Activated naive CD4-positive, alpha-beta T cell (primary cell): ENCODE measurements at places on chromosomes 5 and 9.

DNA sequence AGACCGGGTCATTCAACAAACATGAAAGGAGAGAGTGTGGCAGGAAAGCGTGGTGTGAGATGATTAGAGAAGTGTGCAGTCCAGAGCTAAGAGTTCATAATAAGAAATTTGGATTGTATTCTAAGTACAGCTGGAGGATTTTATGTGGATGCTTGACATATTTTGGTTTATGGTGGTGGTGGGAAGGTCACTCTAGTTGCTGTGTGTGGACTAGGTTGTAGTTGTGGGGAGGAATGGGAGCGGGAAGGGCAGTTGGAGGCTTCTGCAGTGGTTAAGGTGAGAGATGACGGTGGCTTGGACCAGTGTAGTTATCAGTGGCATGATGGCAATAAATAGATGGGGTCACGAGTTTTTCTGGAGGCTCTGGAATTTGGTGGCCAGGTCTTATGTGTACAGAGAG is 45.7 kb upstream of the GPR151 start:
- DNase-seq = no peak

- DNase-seq = no peak
Measured at GRCh38 chr5:125603321-125603720, 819.9 kb upstream of the GRAMD2B start.

DNA sequence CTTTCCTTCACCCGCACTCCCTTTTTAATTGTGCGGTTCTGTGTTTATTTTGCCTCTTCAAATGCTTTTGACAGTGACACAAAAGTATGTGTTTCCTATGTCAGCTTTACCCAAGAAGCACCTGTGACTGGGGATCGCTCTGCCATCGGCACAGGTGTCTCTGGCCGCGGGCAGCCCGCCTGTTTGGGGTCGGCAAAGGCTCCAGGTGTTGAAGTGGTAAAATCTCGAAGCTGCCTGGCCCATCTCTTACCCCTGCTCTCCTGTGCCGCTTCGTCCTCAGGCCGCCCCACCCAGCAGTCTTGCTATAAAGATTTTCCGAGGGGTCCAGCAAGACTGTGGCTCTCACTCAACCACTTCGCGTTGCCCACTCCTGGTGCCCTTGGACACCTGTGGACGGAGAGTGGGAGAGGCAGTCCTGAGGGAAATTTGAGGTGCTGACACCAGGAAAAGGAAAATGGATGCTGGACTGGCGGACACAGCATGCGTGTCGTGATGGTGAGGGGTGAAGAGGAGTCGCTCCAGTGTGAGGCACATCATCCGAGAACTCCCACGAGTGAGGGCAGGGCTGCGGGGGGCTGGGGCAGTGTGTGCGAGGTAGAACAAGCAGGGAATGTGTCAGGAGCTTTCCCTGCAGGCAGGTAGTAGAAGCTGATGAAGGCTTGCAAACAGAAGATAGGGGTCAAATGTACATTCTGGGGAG is 29.1 kb upstream of the CEP72 start:
- no peak for DNase-seq

- no peak for DNase-seq
Measured at GRCh38 chr9:79633558-79633957, 61.8 kb downstream of the TLE4 start.

DNA sequence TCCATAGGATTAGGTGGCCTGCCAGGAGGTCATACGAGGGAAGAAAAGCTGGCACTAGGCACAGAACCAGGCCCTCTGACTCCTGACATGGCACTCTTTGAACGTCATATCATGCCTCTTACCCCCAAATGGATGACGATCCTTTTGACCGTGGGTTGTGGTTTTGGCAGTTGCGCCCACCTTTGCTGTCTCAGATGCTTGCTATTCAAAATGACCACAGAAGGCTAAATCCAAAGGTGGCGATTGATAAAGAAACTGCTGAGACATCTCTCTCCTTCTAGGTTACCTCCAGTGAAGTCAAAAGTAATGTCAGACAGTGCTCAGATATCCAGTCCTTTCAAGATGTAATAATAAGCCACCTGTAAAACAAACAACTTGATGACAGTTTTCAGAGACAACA is 385.0 kb downstream of the EFNA5 start:
- no peak for DNase-seq

- no peak for DNase-seq
Measured at GRCh38 chr9:96376891-96377874, 6.3 kb downstream of the SLC35D2 start.

DNA sequence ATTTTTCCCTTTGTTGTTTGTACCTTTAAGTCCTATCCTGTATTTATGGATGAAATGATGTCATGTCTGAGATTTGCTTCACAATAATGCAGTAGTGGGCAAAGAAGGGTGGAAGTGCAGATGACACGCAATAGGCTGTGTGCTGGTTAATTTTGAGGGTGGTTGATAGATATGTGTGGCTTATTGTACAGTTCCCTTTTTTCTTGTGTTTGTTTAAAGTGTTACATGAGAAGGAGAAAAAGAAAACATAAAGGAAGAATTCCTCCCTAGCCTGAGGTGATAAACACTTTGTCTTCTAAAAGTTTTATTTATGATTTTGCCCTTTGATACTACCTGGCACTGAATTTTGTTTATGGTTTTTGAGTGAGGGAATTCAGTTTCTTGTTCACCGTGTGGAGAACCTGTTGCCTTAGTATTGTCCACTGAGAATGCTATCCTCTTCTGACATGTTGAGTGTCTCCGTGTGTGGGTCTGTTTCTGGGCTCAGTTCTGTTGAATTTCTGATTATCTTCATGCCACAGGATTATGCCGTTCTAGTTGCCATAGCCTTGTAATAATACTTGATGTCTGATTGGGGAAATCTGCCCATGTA is 52.3 kb upstream of the FAM120AOS start:
- DNase-seq = no peak

GRCh38 chr9:5578698-5579085 is 50.2 kb upstream of the RIC1 start:
- no peak for DNase-seq

DNA sequence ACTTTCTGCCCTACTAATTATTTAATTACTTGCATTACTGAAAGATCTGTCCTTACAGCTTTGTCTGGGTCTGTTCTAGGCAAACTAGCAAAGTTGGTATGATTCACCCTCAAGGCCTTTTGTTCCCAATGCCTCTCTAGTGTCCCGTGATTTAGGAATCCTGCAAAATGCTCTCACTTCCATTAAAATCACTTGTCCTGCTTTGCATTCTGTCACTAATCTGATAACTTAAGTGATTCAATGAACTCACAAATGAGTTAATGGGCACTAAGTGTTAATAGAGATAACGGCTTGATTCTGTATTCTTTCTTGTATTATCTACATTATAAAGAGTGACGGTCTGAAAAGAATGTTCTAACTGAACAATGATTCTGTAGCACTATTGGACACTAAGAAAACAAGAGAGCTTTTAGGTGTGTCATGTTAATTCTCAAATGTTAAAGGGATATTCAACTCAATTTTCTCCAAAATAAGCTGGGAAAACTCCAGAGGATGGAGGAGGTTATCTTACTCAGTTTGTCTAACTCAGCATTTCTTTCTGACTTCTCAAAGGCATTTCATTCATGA is 697.3 kb downstream of the CETN3 start:
- DNase-seq = no peak

DNA sequence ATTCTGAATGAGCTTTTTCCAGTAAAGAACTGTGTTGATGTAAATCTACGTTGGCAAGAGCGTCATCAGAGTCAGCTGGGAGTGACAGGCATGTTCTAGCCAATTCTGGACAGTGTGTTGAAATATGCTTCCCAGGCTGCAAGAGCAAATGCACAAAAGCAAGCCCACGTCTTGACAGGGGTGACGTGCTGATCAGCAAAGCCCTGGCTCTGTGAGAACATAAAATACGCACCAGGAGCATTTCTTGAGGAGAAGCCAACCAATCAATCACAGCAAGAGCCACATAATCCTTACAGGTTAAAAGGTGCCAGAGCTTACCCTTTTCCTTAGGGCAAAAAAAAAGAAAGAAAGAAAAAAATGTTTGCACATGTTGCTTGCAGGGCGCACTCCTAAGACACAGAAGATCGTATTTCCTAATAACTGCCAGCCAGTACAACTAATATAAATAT is 148.1 kb downstream of the PDE4D start:
- no peak for DNase-seq

GRCh38 chr5:149126906-149127305 is 14.4 kb upstream of the ABLIM3 start:
- no peak for DNase-seq

- no peak for DNase-seq
Measured at GRCh38 chr5:132019857-132020555, 8.5 kb upstream of the ACSL6 start.

DNA sequence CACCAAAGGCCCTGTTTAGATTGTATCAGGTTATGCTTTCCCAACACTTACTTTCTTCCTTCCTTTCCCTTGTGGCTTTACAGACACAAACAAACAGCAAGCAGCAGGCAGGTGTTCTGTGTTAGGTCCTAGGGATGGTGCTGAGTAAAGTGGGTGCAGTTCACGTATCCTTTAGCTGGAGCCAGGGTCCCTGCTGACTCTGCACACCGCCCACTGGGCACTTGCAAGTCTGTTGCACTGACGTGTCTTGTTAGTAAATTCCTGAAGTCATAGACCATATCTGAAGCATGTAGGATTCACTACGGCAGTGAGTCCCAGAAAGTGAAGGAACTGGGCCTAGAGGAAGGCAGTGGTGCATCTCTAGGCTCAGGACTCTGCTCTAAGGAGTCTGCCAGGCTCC is 96.5 kb downstream of the DAPK1 start:
- no peak for DNase-seq

DNA sequence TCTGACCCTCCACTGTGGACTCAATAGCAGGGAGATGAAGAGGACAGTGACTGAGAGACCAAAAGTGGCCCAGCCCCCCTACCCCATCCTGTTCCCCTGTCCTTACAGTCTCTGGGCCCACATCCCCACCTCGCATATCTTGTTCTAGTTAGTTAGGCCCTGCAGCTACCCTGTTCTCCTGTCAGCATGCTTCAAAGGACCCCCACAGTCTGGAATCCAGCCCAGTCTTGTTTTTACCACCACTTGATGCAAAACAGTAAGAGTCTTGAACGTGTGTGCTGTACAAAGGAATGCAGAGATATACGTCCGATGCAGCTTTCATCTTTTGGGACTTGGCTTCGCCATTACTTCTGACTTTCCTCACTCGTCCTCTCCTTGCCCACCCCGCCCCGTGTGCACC is 12.2 kb upstream of the POMT1 start:
- no peak for DNase-seq

DNA sequence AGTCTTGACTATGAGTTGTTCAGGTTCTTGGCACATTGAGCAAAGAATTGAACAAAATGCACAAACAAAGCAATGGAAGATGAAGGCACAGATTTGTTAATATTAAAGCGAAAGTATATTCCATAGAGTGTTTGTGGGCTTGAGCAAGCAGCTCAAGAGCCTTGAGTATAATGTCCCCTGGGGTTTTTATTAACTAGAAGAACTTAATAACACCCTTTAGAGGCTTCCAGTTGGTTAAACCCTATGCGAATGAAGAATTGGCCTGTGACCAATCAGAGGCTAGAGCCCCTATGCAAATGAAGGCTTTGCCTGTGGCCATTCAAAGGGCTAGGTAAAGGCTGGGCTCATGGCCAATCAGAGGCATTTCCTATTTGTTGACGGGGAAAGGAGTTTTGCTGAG is 135.3 kb upstream of the IL12B start:
- no peak for DNase-seq

GRCh38 chr5:60207040-60207439 is 313.5 kb upstream of the PDE4D start:
- DNase-seq = no peak

DNA sequence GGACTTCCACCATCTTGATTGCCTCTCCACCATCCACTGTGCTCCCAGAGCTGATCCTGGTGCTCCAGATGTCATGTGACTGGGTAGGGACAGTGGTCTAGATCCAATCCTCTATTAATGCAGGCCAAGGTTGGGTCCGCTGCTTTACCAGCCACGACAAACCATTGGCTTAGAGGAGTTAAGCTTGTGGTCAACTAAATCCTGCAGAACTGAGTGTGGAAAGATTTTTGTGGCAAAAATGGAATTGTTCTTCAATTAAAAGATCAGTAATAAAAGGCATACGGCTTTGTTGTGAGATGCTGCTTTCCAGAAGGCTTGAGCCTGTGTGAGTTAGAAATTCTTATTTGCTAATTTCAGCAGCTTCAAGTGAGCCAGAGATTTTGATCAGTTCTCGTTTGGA is 30.7 kb downstream of the SLC1A3 start:
- no peak for DNase-seq

DNA sequence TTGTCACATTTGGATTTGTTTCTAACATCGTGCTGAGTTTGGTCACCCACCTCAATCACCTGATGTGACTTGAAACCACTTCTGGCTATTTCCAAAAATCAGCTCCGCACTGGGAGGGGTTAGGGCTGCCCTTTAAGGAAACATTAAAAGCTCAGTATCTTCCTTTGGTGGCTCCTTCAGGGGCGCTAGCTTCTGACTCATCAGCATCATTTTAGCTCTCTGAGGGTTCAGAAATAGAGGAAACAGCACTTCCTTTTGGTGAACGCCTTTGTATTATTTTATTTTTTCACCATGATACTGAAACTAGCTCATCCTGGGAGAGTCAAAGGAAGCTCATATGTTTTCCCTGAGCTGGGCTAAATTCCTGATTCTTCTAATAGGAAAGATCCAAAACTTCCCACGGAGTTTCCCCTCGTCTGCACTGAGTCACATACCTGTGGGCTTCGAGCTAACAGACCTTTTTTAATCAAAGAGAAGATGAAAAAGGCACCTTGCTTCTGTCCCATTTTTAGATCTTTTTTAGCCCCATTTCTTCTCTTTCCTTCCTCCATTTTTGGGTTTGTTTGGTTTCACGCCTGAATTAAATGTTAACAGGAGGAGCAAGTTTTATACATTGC is 48.2 kb downstream of the ROPN1L start:
- DNase-seq = no peak

DNA sequence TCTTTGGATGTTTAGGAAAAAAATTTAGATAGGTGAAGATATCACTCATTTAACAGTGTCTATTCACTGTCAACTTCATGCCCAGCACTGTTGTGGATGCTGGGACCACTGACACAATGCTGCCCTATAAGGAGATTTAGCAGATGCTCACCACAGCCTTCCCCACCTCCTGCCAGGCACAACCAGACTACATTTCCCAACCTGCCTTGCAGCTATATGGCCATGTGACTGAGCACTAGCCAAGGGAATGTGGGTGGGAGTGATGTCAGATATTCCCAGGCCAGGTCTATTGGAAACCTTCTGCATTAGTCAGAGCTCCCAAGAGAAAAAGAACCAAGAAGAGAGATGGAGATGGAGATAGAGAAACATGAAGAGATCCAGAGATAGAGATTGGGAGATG is 302.6 kb upstream of the TAS2R1 start:
- DNase-seq = no peak

DNA sequence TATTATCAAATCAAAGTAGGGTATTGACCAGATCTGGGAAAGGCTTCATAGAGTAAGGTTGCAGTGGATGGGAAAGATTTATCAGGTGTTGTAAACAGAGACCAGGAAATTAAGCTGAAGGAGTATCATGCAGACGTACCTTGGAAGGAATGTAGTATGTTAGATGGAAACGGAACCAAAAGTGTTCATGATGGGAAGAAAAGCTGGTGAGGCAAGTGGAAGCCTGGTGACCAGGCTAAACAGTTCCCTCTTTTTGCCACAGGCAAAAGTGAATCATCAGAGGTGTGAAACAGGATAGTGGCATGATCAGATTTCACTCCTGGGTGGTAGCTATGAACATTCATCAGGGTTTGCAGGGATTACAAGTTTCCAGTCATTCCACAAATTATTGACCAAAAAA is 780.1 kb upstream of the DMAC1 start:
- DNase-seq = no peak

- DNase-seq = no peak
Measured at GRCh38 chr5:88049156-88049555, 219.5 kb downstream of the TMEM161B start.

- no peak for DNase-seq
Measured at GRCh38 chr5:79964136-79964535, 26.9 kb downstream of the MTX3 start.

GRCh38 chr9:137783521-137783920 is 94.1 kb upstream of the CACNA1B start:
- no peak for DNase-seq
